ENCODE measurements at places on chromosomes 7 and 10. TPM values are rescaled to one million over a fixed set of nuclear protein-coding genes. Genes with fewer than 3 reads are reported as not detected.

The BRI3 gene
- total RNA-seq = 21.8 TPM

The ADAM12 gene
- total RNA-seq = 0.09 TPM

The TIMM23 gene
- 102 TPM for total RNA-seq

The PTPRZ1 gene
- total RNA-seq = 22.5 TPM

The ADRB1 gene
- total RNA-seq = 0.28 TPM

The OR2F2 gene
- total RNA-seq = not detected

The CPVL gene
- total RNA-seq = not detected

The STEAP1 gene
- 20.3 TPM for total RNA-seq

The CALML5 gene
- total RNA-seq = 36.7 TPM

The GARIN1A gene
- 0.21 TPM for total RNA-seq

The VIPR2 gene
- not detected for total RNA-seq

The PKD2L1 gene
- not detected for total RNA-seq

The RBP4 gene
- total RNA-seq = not detected

The IGFBP1 gene
- total RNA-seq = not detected

The AGAP3 gene
- total RNA-seq = 99.0 TPM

The EBLN1 gene
- total RNA-seq = not detected

The CAV2 gene
- total RNA-seq = 208 TPM

The FAM25A gene
- total RNA-seq = 20.3 TPM

The ANKRD30A gene
- not detected for total RNA-seq

The LRGUK gene
- not detected for total RNA-seq

The SKIDA1 gene
- total RNA-seq = 0.21 TPM

The OPALIN gene
- total RNA-seq = not detected

The C10orf67 gene
- total RNA-seq = 0.28 TPM

The IFIT1B gene
- total RNA-seq = not detected

The NFE2L3 gene
- 11.4 TPM for total RNA-seq

The ASAH2 gene
- total RNA-seq = 0.63 TPM

The HSPB1 gene
- 1,931 TPM for total RNA-seq

The RELN gene
- not detected for total RNA-seq

The NAPEPLD gene
- 1.0 TPM for total RNA-seq

Measured in airway epithelial cell (primary cell).